ENCODE measurements at places on chromosomes 7 and 10. TPM values are rescaled to one million over a fixed set of nuclear protein-coding genes. Genes with fewer than 3 reads are reported as not detected.

DNA sequence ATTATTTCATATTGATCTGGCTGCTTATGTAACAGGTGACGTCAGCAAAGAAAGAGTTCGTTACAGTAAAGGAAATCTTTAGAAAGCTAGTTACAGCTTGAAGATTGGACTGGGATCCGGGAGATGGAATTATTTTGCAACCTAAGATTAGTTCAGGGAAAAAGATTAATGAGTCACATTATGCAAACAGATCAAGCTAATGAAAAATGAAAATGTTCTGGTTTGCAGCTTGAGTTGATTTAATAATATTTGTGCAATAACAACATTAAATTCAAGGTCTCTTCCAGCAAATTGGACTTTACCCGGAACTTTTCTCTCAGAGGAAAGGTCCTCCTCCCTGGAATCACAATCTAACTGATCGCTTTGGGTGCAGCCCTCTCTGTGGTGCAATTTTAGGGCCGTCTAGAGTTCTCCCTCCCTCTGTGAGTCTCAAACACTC, 119.5 kb downstream of the OTUD1 start:
- no peak for DNase-seq

DNA sequence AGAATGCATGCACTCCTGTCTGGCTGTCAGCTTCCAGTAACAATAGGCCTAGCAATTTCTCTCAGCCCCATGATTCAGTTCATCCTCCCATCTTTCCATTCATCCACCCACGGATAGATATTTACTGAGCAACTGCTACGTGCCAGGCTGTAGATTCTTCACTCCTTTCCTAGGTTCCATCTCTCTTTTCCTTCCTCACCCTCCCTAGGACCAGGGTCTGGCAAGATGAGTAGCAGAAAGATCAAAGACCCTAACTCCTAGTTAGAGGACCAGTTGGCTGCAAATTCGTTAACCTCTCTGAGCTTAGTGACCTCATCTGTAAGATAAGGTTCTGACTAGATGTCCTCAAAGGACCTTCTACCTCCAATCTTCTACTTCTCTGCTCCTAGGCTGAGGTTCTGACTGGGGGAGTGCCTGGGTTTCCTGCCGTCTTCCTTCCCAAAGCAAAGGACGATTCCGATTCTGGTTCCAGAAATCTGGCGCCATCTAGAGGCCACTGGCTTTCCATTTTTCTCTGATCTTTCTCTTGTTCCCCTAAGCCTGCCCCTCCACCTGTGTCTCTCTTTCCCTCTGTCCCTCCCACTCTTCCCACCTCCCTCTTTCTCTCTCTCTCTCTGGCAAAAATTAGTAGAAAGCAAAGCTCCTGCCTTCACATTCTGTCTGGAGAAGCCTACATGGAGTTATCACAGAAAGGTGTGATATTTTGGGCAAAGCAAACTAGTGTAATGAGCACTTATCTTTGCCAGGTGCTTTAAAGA, 26.2 kb downstream of the TBATA start:
- peak; percentile 68 for DNase-seq

GRCh38 chr7:132696332-132696731, 120.1 kb upstream of the PLXNA4 start:
- no peak for DNase-seq

GRCh38 chr10:34575882-34576281, 239.2 kb downstream of the PARD3 start:
- no peak for DNase-seq

DNA sequence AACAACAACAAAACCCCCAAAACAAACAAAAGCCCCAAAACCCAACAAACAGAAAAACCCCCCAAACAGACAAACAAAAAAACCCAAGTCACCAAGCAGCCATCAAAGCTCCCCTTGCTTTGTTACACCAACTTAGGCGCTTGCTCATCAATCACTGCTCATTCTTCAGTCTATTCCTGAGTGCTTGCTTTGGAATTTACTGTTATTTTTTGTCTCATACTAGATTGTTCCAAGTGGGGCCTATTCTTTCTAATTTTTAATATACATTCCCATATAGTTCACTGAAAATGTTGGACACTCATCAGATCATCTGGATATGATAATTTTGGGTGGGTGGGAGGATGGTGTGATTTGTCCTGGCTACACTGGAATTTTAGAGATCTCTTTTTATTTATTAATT, 126.0 kb upstream of the JCAD start:
- no peak for DNase-seq

- no peak for DNase-seq
Observed at GRCh38 chr10:91210014-91210413, 10.4 kb upstream of the PCGF5 start.

DNA sequence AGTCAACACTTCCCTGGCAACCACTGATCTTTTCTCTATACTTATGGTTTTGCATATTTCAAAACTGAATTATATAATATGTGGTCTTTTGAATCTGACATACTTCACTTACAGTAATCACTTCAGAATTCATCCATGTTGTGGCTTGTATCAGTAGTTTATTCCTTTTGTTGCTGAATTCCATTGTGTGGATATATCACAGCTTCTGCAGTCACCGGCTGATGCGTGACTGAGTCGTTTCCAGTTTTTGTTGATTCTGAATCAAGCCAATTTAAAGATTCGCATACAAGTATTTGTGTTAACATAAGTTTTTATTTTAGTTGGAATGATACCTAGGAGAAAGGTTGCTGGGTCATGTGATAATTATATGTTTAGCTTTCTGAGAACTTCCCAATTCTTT, 672.5 kb upstream of the ANKRD30A start:
- DNase-seq, result no peak

- DNase-seq, result no peak
Observed at GRCh38 chr10:48249763-48250351, 24.6 kb downstream of the FRMPD2 start.

DNA sequence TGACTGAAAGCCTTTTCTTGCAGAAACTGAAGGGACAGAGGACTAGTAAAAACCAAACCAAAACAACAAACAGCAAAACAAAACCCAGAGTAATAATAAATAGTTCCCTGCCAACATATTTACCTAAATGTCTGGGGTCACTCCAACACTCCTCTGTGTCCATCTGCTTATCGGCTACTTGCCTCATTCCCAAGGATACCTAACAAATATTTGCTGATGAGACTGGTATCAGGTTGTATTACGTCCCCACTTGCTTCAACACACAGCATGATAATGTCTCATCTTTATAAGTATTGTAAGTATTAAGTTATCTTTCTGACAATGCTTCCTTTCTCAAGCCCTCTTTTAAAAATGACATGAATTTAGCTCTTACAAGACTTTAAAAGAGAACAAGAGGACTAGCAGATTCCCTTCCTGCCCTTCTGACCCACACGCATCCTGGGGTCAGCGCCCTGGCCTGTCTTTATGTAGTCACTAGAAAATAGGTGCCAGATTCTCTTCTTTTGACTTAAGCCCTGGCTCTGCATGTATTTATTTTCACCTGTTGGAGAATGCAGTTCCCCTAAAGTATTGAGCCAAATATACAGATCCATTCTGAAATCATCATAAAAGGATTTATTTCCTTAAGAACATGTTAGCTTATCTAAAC, 110.2 kb downstream of the SEM1 start:
- DNase-seq, result no peak

DNA sequence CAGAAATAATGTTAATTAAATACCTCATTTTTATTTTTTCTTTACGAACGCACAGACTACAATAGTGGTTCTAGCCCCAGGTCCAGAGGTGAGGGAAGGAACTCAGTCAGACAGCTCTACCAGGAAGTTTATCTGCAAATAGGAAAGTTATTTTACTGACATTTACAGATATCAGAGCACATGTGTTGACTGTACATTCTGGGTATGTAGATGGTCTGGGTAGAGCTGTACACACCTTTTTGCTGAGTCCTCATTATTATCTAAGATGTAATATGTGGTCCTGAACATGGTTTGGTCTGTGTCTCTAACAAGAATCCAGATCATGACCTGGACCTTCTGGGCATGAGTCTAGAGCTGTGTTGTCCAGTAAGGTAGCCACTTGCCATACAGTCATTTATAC, 74.6 kb upstream of the KIF5B start:
- DNase-seq, result no peak

DNA sequence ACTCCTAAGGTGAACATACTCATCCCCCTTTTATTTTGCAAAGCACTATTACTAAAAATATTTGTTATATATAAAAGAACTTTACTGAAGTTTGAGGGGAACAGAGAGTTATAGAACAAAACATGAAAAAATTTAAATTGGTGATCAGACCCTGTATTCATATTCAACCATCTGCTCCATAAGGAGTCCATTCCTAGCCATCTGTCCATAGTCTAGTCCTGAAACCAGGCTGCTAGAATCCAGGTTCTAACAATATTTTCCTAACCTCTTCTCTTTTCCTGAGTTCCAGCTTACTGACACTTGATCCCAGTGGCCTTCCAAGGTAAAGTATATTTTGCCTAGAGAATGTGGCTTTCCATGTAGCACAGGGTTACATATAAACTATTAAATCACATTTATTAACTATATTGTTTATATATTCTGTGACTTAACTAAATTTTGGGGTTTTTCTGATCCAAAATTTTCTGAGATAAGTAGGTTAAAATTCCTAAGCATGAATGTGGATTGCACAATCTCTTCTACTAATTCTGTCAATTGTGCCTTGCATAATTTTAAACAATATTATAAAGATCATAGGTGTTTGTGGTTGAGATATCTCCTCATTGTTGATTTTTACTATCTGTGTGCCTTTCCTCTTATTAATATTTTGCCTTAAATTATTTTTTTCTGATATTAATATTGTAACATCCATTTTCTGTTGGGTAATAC, 137.6 kb upstream of the MAGI2 start:
- no peak for DNase-seq

DNA sequence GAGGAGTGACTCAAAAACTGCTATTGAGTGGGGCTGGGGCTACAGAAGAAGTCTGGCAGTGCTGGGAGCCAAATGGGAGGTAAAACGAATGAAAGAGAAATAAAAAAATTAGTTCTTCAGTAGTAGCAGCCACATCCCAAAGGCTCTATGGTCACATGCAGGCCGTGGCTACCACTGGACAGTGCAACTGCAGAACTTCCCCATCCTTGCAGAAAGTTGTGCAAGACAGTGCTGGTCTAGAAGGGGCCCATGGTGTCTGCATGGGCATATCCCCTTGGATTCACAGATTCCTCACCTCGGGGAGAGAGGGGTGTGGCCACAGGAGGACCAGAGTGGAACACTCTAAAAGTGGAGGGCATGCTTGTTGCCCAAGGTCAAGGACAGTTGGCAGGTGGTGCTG, 47.6 kb downstream of the RPS24 start:
- no peak for DNase-seq

The OPN1SW gene
- not detected for total RNA-seq

The CPVL gene
- 0.51 TPM for total RNA-seq

The PTF1A gene
- total RNA-seq, result not detected

The TMEM196 gene
- total RNA-seq, result not detected

The PAX4 gene
- not detected for total RNA-seq

The SLC39A12 gene
- not detected for total RNA-seq

The CDK1 gene
- total RNA-seq, result 130 TPM

Data from activated T-cell treated with anti-CD3 and anti-CD28 coated beads, Interleukin-2, amount 50 U/mL, for 72 hours (primary cell).